ENCODE measurements at places on chromosomes 12 and 14. TPM values are rescaled to one million over a fixed set of nuclear protein-coding genes. Genes with fewer than 3 reads are reported as not detected.
A peak's percentile ranks its signal among the peaks of the same experiment; 100 is the strongest.

GRCh38 chr12:47786662-47787280, 13.7 kb downstream of the SLC48A1 start:
- no peak for DNase-seq

Gene COL2A1
- not detected for total RNA-seq

- DNase-seq = no peak
Measured at GRCh38 chr12:110286623-110287022, 5.6 kb downstream of the ATP2A2 start.

- no peak for DNase-seq
Measured at GRCh38 chr14:51967521-51967920, 21.8 kb upstream of the RTRAF start.

Gene E2F7
- total RNA-seq = 20.1 TPM

DNA sequence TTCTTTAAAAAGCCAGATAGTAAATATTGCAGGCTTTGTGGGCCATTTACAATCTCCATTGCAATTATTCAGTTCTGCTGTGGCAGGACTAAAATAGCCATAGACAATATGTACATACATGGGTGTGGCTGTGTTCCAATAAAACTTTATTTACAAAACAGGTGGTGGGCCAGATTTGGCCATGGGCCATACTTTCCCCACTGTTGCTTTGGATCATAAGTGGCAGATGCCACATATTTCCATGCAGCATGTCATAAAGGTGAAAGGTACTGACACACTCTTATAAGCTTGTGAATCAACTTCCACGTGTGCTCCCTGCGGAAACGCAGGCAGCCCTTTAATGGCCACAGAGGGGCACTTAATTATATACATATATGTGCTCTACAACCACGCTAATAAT, 244.4 kb upstream of the FOXN3 start:
- no peak for DNase-seq

Gene RBM25
- total RNA-seq = 27.5 TPM

Gene AGAP2
- total RNA-seq = not detected

GRCh38 chr12:124883263-124884130, 19.8 kb upstream of the SCARB1 start:
- no peak for DNase-seq

GRCh38 chr12:7396418-7396817, 47.5 kb downstream of the CD163L1 start:
- no peak for DNase-seq

DNA sequence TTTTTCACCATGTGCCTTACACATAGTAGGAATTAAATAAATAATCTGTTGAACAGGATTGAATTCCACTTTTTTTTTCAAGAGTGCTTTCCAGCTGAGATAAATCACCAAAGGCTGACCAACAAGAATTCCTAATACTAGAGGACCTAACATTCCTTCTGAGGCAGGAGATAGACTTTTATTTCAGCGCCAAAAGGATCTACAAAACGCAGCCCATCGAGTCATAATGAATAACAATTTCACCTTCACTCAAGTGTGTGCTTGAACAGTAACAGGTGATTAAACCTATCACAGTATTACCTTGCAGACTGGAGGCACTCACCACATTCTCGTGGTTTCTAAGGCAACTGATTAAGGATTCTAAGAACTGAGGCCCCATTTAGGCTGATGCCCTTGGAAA, 224.3 kb upstream of the ATP2B1 start:
- no peak for DNase-seq

- DNase-seq = no peak
Measured at GRCh38 chr12:570921-571794, 92.1 kb downstream of the NINJ2 start.

- no peak for DNase-seq
Measured at GRCh38 chr12:5480938-5481303, 49.0 kb downstream of the NTF3 start.

Gene MMP19
- total RNA-seq = 0.99 TPM

GRCh38 chr14:105483300-105484068, 3.2 kb upstream of the CRIP1 start:
- DNase-seq = no peak

GRCh38 chr14:77347751-77348150, 26.9 kb downstream of the GSTZ1 start:
- no peak for DNase-seq

- no peak for DNase-seq
Measured at GRCh38 chr12:124279846-124280360, 15.0 kb upstream of the RFLNA start.

DNA sequence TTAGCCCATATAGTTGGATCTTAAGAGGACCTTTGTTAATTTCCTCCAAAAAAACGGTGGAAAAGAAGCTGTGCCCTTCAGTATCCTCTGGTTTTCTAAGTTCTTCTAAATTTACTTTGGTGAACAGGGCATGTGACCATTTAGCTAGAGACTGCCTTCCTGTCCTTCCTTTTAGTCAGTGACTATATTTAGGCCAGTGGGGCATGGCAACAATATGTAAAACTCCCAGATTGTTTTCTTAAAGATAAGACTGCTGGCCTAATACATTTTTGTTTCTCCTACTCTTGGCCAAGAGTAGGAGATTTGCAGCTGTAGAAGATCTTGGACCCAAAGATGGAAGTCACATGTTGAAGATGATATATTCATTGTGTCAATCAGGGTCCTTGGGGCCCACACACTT, 325.1 kb upstream of the DCN start:
- DNase-seq = no peak

Gene C1S
- total RNA-seq = 0.64 TPM

- DNase-seq = no peak
Measured at GRCh38 chr14:29823816-29824215, 103.8 kb downstream of the PRKD1 start.

GRCh38 chr14:91606851-91607250, 96.7 kb upstream of the PPP4R3A start:
- DNase-seq = no peak

DNA sequence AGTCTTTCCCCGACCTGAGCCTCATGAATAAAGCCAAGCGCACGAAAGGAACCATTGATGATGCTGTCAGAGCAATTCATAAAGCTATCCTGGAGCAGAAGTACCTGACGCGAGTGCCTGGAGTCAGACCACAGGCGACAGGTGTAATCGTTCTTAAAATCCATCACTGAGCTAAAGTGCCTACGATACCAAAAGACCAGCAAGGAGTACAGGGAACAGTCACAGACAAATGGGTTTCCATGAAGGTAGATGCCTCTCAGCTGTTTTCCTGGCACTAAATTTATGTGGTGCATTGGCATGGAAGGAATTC, 1.4 kb upstream of the PCED1B start:
- no peak for DNase-seq

Gene C12orf60
- total RNA-seq = 2.1 TPM

GRCh38 chr12:127300753-127301152, 966.2 kb upstream of the TMEM132C start:
- no peak for DNase-seq

Gene RFX4
- not detected for total RNA-seq

DNA sequence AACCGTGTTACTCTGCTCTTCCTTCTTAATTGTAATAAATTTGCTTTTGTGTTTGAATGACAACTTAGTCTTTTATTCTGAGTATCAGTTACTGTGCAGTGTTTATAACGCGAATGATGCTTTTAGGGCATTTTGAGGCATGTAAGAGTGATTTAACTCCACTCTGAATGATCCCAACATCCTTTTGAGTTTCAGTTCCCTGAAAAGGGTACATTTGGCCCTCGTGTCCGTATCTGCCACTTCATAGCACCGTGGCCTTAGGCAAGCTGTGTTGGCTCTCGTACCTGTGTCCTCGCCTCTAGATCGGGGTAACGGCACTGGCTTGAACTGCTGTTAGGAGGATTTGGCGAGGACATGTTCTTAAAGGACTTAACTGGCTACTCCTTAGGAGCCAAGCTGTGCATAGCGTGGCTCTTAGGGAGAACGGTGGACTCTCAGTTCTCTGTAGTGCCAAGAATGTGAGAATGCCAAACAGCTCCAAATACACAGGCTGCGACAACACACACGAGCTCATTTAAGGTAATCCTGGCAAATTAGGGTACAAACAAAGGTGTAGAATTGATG, 92.0 kb downstream of the PPP2R5C start:
- no peak for DNase-seq

- no peak for DNase-seq
Measured at GRCh38 chr12:123571343-123571813, 13.0 kb upstream of the TMED2 start.

GRCh38 chr14:94225460-94226378, 51.6 kb downstream of the PPP4R4 start:
- DNase-seq = no peak

- DNase-seq = no peak
Measured at GRCh38 chr12:102596031-102596430, 115.7 kb upstream of the IGF1 start.

Gene SMOC1
- not detected for total RNA-seq

DNA sequence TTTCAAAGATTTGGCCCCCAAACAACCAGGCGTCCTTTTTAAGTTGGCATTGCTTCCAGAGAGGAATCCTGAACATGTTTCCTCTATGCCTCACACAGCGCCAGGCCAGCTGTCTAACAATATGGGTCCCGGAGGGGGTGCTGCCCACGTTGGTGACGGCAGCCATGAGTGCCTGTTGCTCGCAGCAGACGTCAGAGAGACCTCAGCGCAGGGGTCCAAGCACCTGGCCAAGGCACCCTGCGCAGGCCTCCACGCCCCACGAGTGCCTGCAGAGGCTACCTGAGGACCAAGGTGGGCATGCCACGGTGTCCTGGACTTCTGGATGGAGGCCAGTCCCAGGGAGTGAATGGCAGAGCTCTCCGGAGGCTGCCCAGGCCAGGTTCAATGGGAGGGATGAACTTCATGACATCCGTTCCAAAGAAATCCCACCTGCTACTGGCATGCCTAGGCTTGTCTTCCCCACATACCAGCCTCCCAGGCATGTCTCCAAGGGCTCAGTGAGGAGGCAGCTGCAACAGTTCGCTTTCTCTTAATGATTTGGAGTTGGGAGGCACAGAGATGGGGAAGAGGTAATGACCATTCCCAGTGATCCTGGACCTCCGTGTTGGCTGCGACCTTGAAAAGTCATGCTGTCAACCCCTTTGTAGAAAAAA, 11.6 kb upstream of the FOXN3 start:
- no peak for DNase-seq

DNA sequence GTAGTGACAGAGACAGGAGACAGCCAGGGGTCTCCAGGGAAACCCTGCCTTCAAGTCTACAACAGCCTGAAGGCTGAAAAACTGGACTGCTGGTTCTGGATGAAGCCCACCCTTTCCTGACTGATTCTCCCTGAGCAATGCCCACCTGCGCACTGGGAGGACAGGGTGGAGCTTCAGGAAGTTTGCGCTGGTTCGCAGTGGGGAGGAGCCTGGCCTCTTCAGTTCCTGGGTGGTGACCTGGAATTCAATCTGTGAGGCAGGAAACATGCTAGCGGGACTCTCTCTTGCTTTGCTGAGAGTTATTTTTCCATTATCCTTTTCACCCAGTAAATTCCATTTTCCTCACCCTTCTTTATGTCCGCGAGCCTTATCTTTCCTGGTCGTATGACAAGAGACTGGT, 600.8 kb downstream of the TRHDE start:
- DNase-seq = no peak

Gene ADAMTS20
- total RNA-seq = not detected

Gene GLT1D1
- total RNA-seq = not detected

DNA sequence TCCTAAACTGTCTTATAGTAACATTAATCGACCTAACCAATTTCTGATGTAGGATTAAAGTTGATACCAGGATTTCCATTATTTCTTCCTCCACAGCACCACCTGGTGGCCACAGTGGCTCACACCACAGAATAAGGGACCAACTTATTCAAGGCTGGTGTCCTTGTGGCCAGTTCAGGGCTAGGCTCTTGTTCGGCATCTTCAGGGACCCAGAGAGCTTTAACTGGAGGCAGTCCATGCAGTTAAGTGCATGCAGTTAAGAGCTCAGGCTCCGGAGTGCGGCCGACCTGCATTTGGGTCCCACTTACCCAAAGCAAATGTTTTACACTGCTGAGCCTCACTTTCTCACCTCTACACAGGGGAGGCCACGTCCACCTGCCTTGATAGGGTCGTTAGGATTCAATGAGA, 42.0 kb upstream of the GPR68 start:
- peak; percentile 51 for DNase-seq

DNA sequence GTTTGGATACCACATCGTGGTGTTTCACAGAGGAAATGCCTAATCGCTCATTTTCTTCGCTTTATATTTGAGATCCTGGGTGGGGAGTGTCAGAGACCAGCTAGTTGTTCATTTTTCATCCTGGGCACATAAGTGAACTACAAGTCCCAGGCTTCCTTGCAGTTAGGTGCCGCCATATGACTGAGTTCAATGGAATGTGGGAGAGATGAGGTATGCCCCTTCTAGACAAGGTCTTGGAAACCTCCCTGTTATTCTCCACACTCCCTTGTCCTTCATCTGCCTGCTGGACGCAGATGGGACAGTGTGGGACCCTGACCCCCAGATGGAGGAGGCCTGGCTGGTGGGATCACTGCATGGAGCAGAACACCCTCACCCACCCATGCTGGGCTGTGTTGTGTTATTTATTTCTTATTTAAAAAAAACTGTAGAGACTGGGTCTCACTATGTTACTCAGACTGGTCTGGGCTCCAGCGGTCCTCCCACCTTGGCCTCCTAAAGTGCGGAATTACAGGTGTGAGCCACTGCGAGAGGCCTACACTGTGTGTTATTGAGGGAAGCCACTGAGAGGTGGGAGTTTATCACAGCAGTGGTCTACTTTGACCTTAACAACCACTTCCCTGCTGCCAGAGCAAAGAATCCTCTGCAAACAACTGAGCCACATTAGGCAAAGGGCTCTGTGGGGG, 42.9 kb upstream of the VRK1 start:
- no peak for DNase-seq

Data from glomerular endothelial cell (primary cell).